ENCODE measurements at places on chromosomes 12 and 14.

DNA sequence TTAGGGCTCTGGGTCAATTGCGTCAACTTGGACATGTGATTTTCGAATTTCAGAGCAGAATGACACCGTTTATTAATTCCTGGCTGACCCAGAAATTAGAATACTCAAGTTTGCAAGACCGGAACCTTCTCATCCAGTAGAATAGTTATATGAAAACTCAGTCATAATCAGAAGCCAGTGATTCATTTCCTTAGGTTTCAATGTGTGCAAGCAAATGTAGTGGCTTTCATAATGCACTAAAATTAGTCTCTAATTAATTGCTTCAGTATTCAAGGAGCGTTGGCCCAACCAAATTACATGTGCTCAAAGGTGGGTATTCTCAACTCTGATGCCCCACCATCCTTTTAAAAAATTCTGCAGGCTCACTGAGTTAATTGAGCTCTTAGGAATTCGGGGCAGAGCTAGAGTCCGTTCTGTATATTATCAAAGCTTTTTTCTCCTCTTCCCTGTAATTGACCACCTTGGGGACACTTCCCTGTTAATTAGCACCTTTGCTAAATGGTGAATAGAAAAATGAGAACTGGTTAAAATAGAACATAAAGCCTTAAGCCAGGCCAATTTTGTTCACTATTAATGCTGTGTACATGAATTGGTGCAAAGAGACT lies 55.4 kb downstream of the DAO start:
- no peak for DNase-seq

GRCh38 chr14:97850466-97850865 lies 1053.3 kb downstream of the VRK1 start:
- DNase-seq, result no peak

DNA sequence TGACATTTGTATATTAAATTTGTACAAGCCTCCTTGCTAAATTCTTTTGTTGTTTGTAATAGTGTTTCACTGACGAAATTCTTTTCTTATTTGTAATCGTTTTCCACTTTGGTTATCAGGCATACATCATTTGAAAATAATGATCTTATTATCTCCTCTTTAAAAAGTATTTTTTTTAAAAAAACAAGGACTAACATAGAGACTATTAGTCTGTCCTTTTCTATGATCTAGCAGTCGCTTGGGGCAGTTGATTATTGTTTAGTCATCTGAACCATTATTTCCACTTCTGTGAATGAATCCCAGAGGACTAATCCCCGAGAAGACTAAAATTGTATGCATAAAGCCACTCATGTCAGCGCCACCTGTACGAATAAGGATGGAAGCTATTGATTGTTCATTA lies 11.5 kb downstream of the ADGRD1 start:
- DNase-seq, result no peak

DNA sequence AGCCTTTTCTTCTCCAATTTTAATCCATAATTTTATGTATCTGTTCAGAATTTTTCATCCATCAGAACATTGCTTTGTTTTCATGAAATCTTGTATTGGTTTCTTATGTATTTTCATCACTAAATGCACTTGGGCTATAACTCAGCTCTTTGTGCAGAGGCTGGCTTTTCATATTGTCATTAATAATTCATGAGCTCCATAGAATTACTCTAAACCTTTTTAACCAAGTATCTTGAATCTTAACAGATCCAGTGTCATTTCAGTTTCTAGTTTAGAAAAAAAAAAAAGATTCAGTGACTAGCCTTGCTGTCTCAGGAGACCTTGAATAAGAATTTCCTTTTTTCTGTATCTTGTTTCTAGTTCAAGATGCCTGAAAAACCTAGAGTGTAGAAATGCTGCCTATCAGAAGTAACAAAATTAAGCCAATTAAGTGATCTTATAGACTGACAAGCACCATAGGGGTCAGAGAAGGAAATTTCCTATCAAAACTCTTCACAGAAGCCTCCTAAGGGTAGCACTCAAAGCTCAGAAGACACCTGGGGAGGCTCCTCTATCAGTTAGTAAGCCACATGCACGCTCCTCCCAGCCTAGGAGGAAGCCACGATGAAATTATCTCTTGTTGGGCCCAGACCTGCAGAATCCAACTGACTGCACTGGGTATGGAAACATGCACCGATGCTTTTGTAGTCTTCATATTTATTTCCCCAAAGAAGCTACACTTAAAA lies 163.4 kb downstream of the KICS2 start:
- no peak for DNase-seq

DNA sequence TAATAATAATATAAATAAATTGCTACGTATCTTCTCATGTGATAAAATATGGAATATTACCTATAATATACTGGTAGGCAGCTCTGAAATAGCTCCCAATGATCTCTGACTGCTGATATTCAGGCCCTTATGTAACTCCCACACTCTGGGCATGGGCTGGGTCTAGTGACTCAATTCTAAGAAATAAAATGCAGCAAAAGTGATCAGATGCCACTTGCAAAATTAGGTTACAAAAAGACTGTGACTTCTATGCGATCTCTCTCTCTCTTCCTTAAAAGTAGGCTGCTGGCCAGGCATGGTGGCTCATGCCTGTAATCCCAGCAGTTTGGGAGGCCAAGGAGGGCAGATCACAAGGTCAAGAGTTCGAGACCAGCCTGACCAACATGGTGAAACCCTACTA lies 10.3 kb upstream of the CACNB3 start:
- no peak for DNase-seq

GRCh38 chr14:67477926-67478799 lies 10.4 kb downstream of the TMEM229B start:
- no peak for DNase-seq

- no peak for DNase-seq
Measured at GRCh38 chr14:59534361-59534987, 42.1 kb downstream of the CCDC175 start.

GRCh38 chr14:69536971-69537370 lies 37.7 kb downstream of the CCDC177 start:
- DNase-seq, result no peak

DNA sequence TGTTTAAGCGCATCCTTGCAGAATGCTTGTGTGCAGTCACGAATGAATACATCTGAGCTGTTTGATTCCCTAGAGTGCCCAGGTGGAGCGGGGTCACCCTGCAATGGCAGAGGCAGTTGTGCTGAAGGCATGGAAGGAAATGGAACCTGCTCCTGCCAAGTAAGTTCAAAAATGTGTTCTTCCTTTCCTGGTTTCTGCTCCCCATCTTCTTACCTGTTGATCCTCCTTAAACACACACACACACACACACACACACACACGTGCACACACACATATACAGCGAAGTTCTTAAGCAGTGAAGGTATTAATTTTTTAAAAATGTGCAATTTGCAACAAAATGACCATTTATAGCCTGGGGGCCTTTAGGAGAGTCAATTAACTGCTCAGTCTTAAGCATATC lies 33.3 kb downstream of the STAB2 start:
- no peak for DNase-seq

- DNase-seq, result no peak
Measured at GRCh38 chr12:113220593-113221180, 577 bp upstream of the TPCN1 start.

GRCh38 chr14:54881235-54881760 lies 21.3 kb downstream of the GCH1 start:
- DNase-seq, result peak; percentile 19

DNA sequence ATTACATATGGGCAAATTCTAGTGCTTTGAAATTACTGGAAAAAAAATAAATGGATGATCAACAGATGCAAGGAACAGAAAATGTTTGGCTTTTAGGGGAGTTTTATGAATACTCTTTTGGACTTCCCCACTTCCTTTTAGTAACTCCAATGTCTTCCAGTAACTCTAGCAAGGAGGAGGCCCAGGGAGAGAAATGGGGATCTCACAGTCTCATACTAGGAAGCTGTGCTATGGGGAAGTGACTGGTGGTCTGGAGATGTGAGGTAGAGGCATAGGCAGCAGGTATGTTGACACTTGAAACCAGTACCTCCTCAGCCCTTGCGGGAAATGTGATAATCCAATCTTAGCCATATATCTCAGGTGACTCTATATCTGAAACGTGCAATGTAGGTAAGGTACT lies 68.1 kb downstream of the CRADD start:
- DNase-seq, result no peak

- DNase-seq, result no peak
Measured at GRCh38 chr14:37213016-37213415, 15.3 kb downstream of the MIPOL1 start.

DNA sequence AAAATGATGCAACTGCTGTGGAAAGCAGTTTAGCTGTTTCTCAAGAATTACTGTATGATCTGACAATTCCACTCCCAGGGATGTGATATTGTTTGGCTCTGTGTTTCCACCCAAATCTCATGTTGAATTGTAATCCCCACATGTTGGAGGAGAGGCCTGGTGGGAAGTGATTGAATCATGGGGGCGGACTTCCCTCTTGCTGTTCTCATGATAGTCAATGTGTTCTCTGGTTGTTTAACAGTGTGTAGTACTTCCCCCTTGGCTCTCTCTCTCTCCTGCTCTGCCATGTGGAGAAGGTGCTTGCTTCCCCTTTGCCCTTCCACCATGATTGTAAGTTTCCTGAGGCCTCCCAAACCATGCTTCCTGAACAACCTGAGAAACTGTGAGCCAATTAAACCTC lies 93.4 kb upstream of the CPM start:
- no peak for DNase-seq

GRCh38 chr14:93346926-93347721 lies at the start of gene COX8C:
TSS of gene COX8C (plus strand) at chr14:93347182. CDS start at chr14:93347269, 87 bp downstream.
- DNase-seq, result no peak

DNA sequence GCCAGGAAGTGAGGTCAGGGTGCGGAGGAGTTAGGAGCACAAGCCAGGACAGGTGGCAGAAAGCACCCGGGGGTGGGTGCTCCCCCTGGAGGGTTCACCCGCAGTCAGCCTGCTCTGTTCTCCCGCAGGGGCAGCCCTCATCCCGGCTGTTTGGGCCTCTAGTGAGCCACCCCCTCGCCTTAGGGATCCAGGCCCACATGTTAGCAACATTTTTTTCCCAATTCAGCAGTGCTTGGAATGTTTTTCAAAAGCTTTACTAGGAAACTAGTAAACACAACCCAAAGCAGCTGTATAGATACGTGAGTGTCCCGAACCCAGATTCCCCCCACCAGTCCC lies 28.5 kb upstream of the NXPH4 start:
- no peak for DNase-seq
